Astrocyte of the spinal cord (primary cell): ENCODE measurements at places on chromosomes 13 and 19.

DNA sequence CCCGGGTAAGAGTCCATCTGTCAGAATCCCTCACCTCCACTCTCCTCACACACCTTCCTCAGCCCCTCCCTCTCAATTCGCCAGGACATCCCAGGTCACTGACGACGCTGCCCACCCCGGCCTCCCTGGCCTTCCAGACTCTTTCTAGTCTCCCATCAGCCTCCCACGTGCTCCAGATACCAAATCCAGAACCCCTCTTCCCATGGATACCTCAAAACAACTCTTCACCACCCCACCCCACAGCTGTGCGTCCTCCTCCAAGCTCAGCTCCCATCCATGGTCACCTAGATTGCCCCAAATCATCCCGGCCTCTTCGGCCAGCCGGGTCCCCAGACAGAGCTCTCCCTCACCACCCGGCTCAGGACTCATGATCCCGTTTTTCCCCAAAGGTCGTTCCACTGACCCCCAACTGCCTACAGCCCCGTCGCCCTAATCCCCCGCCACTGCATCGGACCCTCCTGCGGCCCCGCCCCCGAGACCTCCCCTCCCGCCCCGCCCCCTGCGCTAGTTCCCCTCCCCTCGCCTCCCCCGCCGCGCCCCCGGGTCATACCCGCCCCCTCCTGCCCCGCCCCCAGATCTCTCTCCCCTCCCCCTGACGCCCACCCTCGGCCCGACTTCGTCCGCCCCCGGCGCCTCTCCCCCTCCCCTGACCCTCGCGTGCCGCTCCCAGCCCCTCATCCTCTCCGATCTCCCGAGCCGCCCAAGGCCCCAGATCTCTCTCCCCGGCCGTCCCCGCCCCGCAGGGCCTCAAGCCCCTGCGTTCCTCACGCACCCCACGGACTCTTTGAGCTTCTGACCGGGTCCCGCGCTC, 546 bp downstream of the UBXN6 start:
- peak; percentile 59 for DNase-seq

- DNase-seq = no peak
These were observed 185.1 kb downstream of the PRR20E start for GRCh38 chr13:57352114-57352513.

GRCh38 chr19:47405854-47406417, 13.4 kb downstream of the MEIS3 start:
- no peak for DNase-seq

DNA sequence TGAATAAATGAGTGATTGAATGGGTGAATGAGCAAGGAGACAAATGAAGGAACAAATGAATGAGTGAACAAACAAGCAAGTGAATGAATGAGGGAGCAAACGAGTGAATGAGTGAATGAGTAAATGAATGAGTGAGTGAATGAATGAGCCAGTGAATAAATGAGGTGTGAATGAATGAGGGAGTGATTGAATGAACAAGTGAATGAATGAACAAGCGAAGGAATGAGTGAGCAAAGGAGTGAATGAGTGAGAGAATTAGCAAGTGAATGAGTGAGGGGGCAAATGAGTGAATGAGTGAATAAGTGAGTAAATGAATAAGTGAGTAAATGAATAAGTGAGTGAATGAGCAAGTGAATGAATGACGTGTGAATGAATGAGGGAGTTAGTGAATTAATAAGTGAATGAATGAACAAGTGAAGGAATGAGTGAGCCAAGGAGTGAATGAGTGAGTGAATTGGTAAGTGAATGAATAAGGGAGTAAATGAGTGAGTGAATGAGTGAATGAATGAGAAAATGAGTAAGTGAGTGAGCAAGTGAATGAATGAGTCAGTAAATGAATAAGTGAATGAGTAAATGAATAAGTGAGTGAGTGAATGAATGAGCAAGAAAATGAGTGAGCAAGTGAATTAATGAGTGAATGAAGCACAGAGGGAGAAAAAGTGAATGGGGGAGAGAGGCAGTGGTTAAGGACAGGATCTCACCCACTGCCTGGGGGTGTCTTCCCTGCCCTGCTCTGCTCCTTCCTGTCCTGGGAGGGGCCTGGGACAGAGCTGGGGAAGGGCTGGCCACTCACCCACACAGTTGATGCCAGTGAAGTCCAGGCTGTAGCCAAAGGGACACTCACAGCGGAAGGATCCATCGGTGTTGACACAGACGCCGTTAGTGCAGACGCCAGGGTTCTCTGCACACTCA, 36.4 kb downstream of the CCL25 start:
- no peak for DNase-seq

- DNase-seq = no peak
These were observed 123.1 kb downstream of the B3GLCT start for GRCh38 chr13:31322702-31323405.

GRCh38 chr13:23806874-23807526, 82.2 kb downstream of the MIPEP start:
- DNase-seq = no peak

- peak; percentile 78 for DNase-seq
These were observed 6.0 kb upstream of the TNFAIP8L1 start for GRCh38 chr19:4633140-4633967.

DNA sequence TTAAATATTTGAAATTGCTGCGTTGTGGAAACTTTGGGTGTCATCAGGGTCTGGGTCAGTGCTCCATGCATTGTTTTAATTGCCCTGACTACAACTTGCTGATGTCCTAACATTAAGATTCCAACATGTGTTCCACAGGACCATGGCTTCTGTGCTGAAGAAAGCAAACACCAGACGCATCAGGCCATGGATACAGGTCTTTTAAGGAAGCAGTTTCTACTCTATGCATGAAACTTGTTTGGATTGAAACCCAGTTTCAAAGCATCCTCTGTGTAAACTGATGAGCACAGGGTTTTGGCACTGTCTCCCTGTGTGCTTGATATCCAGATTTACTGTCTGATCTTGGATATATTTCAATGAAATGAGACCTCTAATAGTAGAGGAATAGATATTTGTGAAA, 328.4 kb upstream of the SLC10A2 start:
- DNase-seq = no peak

DNA sequence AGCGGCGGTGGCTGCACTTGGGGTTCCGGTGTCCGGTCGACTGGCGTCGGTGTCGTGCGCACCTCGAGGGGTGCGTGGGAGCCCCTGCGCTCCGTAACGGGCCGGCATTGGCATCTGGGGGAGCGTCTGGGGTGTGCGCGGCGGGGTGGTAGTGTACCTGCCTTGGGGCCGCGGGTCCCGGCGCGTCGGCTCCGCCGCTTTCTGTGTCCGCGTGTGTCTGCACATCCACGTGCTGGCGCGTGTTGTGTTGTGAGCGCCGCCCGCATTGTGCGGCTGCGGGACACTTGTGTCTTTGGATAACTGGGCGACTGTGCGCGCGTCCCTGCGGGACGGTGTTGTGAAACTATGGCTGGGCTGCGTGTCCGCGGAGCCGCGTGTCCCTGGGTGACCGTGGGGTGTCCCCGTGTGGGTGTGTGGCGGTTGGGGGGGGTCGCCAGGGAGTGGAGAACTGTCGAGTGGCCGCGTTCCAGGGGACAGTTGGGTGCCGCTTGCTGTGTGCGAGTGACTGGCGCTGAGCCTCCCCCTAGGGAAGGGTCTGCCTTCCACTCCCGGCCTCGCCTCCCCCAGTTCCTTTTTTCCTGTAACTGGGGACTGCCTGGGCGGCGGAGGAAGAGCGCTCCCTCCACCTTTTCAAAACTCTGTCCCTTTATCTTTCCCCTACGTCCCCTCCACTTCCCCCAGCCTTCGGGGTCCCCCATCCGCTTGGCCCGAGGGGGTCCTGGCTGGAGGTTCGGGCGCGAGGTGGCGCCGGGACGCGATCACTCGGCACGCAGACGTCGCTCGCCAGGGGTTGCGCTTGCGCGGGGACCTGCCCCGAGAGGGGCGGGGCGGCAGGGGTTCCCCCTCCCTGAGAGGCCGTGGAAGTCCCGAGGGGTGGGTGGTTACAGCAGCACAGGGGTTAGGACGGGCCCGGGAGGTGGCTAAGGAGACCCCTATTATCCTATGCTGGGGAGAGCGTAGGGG, 5.7 kb upstream of the NFIC start:
- DNase-seq = no peak

- DNase-seq = peak; percentile 29
These were observed 141.6 kb upstream of the RFC3 start for GRCh38 chr13:33676045-33676989.

DNA sequence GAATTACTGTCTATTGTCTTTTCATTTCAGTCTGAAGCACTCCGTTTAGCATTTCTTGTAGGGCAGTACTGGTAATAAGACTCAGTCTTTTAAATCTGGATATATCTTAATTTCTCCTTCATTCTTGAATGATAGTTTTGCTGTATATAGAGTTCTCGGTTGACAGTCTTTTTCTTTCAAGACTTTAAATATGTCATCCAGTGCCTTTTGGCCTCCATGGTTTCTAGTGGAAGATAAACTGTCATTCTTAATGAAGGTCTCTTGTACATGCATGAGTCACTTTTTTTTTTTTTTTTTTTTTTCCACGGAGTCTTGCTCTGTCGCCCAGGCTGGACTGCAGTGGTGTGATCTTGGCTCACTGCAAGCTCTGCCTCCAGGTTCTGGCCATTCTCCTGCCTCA, 27.2 kb upstream of the ZDHHC20 start:
- no peak for DNase-seq

- DNase-seq = no peak
These were observed 76.6 kb upstream of the PCDH9 start for GRCh38 chr13:67306742-67307141.

DNA sequence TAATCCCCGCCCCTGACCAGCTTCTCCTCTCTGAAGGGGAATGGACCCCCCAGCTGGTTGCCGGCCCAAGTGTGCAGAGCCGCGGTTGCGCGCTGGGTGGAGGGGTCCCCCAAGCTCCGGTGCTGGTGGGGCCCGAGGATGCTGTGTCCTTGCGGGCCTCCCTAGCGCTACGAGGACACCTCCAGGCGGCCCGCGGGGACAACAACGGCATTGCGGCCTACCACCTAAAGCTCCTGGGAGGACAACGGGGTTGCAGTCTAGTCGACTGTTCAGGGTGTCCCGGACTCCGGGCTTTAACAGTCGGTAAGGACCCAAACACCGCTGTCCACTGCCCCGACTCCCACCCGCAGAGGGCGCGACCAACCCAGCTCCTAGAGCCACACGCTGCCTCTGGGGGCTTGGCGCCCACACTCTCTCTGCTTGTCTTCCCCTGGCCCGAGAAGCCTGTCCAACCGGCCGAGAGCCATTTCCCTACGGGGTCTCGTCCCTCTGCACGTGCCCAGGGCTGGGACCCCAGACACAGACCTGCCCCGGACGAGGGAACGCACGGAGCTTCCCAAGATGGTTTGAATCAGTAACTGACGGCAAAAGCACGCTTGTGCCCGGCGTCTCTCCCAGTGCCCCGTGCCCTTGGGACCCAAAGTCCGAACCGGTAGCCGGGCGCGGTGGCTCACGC, 927 bp upstream of the SDHAF1 start:
- no peak for DNase-seq

GRCh38 chr13:34591900-34592529, 350.1 kb upstream of the NBEA start:
- DNase-seq = no peak

GRCh38 chr19:33800012-33800680, 3.5 kb downstream of the KCTD15 start:
- DNase-seq = no peak

DNA sequence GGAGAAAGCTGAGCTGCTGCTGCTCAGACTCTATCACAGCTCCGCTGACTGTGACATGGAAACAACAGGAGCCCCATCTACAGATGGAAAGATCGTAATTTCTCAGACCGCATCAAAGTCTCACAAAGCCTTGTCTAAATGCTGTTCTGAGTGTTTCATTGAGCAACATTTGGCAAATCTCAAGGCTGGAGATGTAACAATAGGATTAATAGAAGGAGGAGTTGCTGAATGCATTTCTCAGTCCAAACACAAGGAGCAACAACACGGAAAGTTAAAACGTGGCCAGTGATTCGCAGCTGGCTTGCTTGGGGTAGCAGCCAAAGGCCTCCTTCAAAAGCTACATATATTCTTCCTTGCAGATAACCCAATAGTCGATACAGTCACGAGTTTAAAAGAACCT, 55.7 kb downstream of the MRPL57 start:
- no peak for DNase-seq

DNA sequence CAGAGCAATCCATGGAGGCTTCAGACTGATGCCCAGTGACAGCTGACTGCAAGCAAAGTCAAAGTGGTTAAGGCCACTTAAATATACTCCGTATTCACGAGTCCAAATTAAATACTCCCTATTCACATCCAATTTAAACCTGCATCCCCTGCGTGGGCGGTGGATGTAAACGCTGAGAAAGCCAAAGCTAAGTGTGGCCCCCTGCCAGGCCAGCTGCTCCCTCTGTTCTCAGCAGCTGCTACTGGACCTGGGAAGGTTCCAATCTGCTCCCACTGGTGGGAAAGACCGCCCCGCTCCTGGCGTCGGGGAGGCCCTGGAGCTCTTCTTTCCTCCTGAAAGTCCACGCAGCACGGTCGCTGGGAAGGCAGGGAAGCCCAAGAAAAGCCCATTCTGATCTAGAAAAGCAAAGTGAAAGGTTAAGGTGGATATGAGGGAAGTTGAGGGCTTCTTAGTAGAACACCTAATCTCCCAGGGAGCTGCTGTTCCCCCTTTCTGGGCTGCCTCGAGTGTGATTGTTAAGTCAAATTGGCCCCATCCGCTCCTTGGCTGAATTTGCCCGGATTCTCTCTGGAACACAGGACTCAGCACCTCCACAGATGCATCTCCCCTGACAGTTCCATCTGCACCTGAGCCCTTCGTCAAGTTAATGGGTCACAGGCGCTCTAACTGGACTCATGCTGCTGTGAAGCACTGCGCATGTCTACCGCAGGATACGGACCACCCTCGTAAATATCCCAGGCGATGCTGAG, 205.5 kb downstream of the USP12 start:
- peak; percentile 33 for DNase-seq

GRCh38 chr19:15265850-15266248, 33.6 kb upstream of the EPHX3 start:
- DNase-seq = peak; percentile 99

DNA sequence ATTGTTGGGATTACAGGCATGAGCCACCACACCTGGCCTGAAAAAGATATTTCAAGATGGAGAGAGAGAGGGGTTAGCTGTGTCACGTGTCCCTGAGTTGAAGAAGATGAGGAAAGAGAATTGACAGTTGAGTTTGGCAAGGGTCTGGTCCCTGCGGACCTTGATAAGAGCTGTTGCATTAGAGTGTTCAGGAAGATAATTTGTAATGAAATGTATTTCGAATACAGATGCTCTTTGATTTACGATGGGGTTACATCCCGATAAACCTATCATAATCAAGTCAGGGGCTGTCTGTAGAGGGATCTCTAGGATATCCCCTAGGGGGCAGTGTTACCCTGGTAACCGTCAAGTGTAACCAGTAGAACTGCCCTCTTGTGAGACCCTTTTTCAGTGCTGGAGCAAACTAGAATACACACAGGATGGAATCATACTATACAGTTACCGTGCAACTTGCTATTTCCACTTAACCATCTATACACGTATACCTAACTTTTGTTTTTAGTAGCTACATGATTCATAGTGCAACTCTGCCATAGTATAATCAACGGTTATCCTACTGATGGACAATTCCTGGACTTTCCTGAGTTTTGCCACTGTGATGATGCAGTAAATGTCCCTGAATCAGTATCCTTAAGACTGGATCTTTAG, 1.5 kb upstream of the ELOF1 start:
- peak; percentile 66 for DNase-seq
